ENCODE measurements at places on chromosomes 11 and 22.

- DNase-seq: no peak
Observed at GRCh38 chr11:23097891-23098290, 237.6 kb upstream of the CCDC179 start.

DNA sequence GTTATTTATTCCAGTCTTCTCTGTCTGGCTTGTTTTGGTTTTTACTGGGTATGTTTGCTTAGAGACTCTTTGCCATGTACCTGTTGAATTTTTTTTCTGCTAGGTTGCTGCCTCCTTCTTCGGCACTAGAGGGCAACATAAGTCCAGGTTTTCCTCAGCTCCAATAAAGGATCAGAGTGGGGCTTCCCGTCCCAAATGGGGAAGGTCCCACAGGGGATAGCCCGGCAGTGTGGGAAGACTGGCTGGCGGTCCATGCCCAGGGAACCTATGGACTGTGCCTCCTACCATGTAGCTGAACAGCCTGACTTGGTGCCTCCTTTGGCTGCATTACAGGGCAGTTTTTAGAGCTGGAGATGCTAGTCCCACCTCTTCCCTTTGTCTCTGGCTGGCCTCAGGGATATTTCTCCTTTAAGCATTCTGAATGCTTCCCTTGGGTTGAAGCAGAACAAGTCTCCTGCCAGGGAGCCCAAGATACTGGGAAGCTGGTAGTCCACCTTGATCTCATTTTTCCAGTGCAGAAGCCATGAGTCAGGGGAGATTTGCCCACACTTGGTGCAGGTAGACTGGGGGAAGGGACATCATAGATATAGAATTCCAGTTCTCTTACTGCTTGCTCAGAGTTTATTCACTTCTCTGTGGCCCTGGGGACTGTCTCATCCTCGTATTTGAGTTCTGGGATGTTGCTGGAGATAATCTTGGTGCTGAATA is 60.2 kb downstream of the BRD1 start:
- peak; percentile 42 for DNase-seq

DNA sequence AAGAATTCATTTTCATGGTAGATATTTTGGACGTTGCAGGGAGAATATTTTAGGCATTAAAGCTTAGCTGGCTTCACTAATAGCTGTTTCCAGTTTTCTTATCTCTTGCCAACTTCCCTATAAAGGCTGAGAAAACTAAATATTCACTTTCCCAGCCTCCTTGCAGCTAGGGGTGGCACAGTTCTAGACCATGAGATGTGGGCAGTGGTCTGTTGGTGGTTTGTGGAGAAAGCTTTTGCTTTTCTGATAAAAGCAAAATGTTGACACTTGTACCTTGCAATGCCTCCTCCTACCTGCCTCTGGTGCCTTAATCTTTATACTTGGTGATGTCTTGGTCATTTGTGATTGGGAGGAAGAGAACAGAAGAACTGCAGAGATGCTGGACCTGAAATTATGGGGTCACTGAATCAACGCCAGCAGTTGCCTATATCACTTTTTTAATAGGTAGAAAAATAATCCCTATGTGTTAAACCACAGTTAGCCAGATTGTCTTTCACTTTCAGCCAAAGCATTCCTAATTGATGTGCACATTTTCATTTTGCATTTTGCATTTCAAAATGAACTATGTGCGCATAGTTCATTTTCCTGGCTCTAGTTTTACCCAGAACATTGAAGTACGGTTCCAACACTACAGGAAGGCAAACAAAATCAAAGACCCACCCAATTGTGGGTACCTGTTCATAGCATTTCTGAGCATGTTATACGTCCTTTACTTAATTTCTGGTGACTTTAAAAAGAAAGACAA is 24.9 kb upstream of the ABTB2 start:
- no peak for DNase-seq

- DNase-seq: no peak
Observed at GRCh38 chr11:84824624-84825023, 802.5 kb downstream of the DLG2 start.

- DNase-seq: no peak
Observed at GRCh38 chr11:134266841-134267251, 9.3 kb upstream of the GLB1L3 start.

DNA sequence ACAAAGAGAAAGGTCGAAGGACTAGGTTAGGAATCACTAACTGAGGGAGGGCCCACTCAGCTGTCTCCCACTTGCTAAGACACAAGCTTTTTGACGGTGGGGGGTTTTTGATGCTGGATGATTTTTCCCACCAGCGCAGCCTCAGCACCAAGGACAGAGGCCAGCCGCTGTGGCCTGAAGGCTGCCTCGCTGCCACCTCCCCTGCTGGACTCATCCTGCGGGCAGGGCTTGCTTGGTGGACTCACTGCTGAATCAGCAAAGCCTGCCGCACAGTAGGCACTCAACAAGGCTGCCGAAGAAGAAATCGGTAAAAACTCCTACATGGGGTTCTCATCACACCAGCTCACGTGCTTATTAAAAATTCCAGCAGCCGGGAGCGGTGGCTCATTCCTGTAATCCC is 2.6 kb downstream of the ALG12 start:
- no peak for DNase-seq

DNA sequence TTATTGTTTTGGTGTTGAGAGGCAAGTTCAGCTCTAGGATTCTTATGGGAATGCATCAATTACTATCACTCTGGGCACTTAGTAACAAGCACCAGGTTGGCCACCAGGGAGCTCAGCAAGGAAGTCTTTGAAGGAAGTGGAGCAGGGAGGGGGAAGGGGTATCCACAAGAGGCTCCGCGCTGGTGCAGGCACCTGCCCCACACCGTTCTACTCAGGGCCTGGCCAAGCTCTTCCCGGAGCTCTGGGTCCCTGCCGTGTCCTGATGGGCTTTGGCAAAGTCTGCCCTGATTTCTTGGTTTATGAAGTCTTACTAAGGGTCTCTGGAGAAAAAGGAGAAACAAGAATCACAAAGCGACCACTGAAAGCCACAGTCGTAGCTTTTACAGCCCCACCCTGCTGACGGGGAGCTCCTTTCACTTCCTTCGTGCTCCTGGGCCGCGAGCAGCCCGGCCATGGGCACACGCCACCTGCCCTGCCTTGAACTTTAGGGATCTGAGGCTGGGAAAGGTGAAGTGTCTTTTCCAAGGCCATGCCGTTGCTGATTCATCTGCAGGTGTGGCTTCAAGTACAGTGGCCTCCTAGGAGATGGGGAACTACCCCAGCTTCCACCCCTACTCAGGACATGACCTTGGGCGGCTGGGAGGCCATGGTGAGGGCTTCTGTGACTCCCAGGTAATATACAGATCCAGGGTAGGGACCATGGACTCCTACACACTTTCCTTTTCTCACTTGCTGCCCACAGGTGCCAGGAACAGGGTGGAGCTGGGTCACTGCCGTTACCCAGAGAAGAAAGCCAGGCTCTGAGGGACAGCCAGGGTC is 15.9 kb upstream of the LRRC32 start:
- DNase-seq: no peak

- no peak for DNase-seq
Observed at GRCh38 chr11:12232817-12233601, 122.6 kb downstream of the MICAL2 start.

GRCh38 chr11:100691896-100692653 is 5.0 kb downstream of the ARHGAP42 start:
- DNase-seq: no peak

GRCh38 chr22:44505796-44506354 is 7.8 kb upstream of the RTL6 start:
- no peak for DNase-seq

GRCh38 chr22:19355413-19356157 is 64.1 kb upstream of the CLTCL1 start:
- DNase-seq: no peak

- no peak for DNase-seq
Observed at GRCh38 chr11:1592628-1593027, 5.5 kb downstream of the KRTAP5-2 start.

DNA sequence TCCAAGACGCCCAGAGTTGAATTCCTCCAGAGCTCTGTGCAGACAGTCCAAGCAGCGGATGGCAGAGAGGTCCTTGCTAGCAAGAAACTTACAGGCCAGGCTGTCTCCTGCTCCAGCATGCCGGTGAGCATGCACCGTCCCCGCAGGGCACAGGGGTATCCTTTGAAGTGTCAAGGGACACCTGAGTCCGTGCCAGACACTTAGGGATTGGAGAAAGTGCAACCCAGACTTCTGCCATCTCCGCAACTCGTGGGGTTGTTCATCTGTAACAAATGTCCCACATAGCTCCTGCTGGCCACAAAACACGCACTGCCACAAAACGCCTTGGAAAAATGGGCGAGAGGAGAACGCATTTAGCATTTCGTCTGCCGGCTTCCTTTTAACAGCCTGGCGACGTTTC is 13.3 kb downstream of the TSPO start:
- DNase-seq: no peak

DNA sequence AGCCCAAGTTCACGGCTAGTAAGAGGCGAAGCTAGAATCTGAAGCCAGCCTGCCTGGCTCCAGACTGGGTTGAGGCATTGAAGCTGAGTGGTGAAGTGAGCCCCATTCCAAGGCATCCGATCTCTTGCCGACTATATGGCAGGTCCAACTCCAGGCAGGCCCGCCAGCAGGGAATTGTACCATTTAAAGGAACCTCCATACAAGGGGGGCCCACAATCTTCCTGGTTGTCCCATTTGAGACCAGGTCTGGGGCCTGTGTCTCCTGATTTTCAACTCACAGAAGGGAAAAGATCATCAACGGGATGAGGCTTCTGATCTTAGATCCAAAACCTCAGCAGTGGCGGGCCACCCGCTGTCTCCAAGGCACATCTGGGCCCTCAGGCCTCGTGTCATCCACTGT is 4.1 kb downstream of the SCN2B start:
- no peak for DNase-seq

DNA sequence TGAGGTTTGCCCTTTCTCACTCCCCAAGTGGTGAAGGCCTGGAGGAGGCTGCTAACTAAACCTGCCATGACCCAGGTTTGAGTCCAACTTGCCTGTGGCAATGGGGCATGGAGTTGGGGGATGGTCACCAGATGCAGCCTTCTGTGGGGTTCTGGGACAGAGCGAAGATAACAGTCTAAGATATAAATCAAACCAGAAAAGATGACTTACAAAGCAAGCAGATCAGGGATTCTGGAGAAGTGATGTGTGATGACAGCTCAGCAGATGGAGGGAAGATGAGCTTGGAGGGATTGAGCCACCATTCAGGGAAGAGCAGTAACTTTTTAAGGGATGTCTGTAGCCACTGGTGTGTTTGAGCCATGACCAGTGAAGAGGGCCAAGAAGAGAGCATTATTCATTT is 63.6 kb downstream of the MTNR1B start:
- DNase-seq: no peak

DNA sequence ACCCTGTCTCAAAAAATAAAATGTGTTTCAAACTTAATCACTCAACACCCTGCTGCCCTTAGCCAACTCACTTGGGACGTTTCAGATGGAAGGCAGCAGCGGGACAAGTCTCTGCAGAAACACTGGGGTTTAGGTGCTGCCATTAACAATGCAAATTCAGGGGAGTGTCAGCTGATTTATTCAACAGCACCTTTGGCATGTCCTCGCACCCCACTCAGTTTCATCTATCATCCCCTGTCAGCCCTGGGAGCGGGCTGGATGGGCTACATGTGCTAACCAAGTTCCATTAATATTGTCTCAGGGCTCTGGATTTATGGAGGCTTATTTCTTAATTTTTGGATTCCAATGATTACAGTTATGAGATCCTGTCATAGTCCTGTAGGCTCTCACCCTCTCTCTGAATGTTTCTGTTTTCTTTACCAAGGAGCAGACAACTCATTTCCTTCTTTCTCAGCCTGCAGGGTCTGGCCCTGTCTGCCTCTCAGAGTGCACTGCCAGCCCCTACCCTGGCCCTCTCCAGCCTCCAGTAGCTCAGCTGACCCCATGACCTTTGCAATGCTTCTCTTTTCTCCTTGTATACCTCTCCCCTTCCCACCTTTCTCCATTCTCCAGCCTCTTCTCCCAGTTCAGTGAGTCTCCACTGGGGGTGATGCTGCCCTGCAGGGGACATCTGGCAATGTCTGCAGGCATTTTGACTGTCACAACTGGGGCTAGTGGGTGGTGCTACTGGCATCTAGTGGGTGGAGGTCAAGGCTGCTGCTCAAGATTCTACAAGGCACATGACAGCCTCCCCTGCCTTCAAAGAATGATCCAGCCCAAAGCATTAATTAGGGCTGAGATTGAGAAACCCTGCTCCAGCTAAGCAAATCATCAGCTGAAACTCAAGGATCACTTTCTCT is 79.0 kb downstream of the APIP start:
- no peak for DNase-seq

DNA sequence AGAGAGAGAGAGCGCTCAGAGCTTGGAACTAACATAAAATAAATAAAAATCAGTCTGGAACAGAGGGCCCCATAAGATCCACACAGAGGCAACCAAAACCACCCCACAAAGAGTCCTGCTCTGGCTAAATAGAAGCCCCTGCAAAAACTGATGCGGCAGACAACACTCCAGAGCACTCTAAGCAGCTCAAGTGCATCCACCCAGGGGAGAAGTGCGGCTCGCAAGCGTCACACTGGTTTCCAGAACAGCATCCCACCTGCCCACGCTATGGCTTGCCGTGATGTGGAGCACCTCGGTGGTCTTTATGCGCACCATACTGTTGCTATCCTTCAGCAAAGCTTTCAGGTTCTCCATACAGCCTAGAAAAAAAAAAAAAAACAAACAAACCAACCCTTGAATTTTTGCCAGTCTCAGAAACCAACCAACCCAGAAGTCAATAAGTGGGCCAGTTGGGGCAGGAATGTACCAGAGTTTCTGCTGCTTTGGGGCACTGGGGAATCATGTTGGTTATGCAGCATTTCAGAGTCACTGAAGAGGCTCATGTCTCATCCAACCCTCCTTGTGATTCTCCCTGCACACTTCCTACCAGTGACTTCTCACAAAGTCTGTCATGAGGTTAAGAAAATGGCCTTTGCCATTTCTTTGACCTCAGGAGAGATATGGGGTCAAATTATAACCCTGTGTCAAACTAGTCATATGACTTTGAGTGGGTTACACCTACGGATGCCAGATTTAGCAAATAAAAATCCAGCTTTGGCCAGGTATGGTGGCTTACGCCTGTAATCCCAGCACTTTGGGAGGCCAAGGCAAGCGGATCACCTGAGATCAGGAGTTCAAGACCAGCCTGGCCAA is 3.0 kb downstream of the RSPH14 start:
- DNase-seq: no peak

DNA sequence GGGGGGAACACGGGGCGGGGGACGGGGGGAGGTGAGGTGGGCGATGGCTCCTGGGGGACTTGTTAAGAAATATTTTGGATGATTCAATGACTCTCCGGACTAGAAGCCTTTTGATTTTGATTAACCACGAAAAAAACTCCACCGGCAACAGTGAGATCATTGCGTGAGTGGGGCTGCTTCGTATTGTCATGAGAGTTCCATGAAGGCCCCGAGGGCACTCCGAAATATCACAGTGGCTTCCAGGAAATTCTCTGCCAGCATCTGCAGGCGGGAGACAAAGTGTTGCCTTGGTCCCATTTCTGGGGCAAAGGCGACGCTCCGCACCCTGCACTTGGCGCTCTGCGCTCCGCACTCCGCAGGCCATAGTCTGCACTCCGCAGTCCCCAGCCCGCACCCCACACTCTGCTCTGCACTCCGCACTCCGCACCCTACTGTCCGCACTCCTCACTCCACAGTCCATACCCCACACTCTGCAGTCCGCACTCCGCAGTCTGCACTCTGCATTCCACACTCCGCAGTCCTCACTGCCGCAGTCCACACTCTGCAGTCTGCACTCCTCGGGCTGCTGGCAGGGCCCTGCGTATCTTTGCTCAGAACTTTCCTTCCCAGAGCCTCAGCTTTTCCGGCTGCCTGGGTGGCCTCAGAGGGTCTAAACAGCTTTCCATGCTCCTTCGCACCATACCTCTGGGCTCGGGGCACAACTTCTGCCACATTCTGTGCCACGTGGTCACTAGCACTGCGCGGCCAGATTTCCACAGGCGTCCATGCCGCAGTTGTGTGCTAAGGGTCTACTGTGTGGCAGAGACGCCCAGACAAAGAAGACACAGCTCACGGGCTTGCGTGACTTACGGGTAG is 61.1 kb downstream of the LINC01488 start:
- no peak for DNase-seq
